ENCODE measurements at places on chromosomes 12 and 14. TPM values are rescaled to one million over a fixed set of nuclear protein-coding genes. Genes with fewer than 3 reads are reported as not detected.

DNA sequence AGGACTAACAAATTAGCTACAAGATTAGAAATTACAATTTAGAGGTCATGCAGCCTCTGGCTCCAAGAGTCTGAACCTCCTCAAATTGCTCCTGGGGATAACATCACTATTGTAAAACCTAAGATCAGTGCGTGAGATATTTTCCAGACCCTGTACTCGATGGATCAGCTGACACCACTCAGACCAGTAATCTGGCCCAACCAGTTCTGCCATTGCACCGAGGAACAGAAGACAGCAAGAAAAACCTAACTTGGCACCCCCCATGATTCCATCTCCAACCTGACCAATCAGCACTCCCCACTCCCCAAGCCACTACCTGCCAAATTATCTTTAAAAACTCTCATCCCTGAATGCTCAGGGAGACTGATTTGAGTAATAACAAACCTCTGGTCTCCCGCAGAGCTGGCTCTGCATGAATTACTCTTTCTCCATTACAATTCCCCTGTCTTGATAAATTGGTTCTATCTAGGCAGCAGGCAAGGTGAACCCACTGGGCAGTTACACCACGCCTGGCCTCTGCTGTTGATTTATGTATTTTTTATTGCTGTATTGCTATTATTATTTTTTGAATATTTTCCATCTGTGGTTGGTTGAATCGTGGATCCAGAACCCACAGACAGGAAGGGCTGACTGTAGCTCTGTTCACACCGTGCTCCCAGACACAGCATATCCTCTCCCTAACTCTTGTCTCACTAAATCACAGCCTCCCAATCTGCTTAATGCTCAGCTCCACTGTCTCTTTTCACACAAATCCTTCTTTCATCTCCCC, 9.2 kb downstream of the HEBP1 start:
- DNase-seq = no peak
- H3K36me3 ChIP-seq = peaks cover 20% of the 10 kb centered on the region
- peaks cover 33% of the 10 kb centered on the region for H3K4me1 ChIP-seq
- H3K4me3 ChIP-seq = no peak overlapping the region
- no peaks in the 10 kb centered on the region for H3K27me3 ChIP-seq

- no peaks in the 10 kb centered on the region for H3K27me3 ChIP-seq
- H3K4me3 ChIP-seq = peak overlapping the region; percentile 60
- peak overlapping the region; percentile 95 for H3K27ac ChIP-seq
- peaks cover 67% of the 10 kb centered on the region for H3K4me1 ChIP-seq
- no peaks in the 10 kb centered on the region for H3K36me3 ChIP-seq
Observed at GRCh38 chr14:54627540-54628363, 60.8 kb downstream of the SAMD4A start.

DNA sequence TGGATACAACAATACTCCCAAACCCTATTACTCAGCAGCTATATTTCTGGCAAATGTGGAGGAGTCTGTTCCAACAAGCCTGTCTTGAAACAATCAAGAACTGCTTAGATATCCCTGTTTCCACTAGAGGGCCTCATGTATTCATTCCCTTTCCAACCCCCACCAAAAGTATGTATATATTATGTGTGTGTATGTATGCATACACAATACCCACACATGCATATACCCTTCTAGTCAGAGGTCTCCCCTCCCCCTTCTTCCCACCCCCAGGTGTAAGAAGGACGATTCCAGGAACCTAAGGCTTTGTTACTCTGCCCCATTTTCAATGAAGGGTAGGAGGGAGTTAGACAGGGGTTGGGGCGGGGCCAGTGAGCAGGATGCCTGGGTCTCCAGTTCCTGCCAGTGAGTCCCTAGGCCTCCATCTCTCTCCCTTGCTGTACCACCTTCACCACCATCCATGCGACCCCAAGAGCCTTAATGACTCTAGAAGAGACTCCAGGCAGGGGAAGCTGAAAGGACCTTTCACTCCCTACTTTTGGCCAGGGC, at the start of gene DGKA:
Gene DGKA, plus strand, starts transcription at position 392 of the 546 bp plus-strand sequence. CDS start 5,342 bp downstream, outside the sequence.
- H3K27me3 ChIP-seq = no peaks in the 10 kb centered on the region
- H3K4me1 ChIP-seq = peaks cover 48% of the 10 kb centered on the region
- peak within 1 kb of the TSS; percentile 99 for H3K27ac ChIP-seq

DNA sequence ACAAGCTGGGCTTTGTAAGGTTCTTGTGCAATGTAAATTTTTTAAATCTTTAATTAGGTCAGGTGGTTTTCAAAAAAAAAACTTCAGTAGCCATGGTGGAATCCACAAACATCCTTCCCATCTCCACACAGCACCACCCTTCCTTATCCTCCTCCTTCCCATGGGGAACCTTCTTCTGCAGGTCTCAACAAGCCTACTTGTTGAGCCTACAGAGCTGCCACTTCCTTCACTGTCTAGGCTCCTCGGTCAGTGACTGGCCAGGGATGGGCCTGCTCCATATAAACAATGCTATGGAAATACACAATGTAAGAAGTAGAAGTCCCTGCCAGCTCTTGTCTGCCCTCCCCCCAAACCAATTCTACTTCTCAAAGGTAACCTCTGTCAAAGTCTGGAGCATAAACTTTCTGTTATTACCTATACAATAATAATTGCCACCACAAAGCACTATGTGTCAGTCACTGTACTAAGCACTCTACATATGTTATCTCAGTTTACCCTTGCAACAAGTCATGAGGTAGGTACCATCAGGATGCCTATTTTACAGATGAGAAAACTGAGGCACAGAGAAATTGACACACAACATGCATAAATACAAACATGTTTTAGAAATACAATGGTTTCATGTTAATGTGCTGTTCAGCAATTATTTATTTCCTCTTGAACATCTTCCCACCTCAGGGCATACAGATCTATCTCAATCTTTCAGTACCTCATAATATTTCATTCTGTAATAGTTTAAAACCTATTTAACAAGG, 17.4 kb downstream of the LIMA1 start:
- no peaks in the 10 kb centered on the region for H3K27me3 ChIP-seq
- DNase-seq = no peak
- H3K4me3 ChIP-seq = no peak overlapping the region
- H3K36me3 ChIP-seq = peaks cover 1% of the 10 kb centered on the region
- H3K27ac ChIP-seq = no peak overlapping the region
- H3K4me1 ChIP-seq = peaks cover 1% of the 10 kb centered on the region

DNA sequence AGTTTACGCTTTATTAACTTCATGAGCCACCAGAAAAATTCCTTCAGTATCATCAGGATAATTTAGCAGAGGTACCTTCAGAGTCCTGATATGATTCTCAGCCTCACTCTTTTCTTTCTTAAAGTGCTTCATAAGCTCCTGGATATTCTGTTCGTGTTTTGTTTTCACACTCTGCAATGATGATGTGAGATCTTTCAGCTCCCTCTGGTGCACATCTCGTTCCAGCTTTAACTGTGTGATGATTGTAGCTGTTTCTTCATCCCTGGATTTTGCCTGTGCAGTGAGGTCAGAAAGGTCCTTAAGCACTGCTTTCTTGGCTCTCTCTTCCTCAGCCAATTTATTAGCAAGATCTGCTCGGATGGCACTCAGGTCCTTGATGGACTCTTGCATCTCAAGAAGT, 156.7 kb downstream of the CEP128 start:
- no peak for DNase-seq
- no peaks in the 10 kb centered on the region for H3K36me3 ChIP-seq
- no peak overlapping the region for H3K4me3 ChIP-seq
- peaks cover 28% of the 10 kb centered on the region for H3K4me1 ChIP-seq
- no peaks in the 10 kb centered on the region for H3K27me3 ChIP-seq

DNA sequence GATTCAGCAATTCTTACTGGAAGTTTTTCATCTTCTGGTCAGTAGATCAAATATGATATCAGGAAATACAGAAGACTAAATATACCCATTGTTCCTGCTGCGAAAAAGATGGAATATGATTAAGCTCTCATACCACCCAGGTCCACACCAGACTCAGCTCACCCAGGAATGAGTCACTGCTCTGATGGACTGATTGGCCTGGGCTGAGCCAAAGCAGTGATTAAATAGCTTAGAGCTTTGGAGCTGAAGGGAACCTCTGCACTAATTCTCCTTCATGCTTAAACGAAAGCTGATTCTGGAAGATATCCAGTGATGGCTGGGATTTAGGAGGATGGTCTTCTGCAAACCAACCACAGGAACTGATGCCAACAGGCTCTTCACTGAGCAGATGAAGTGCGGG, 62.0 kb upstream of the SYT1 start:
- H3K4me1 ChIP-seq = no peaks in the 10 kb centered on the region
- DNase-seq = no peak
- no peak overlapping the region for H3K27ac ChIP-seq
- peaks cover 7% of the 10 kb centered on the region for H3K27me3 ChIP-seq
- no peak overlapping the region for H3K4me3 ChIP-seq
- H3K36me3 ChIP-seq = no peaks in the 10 kb centered on the region

DNA sequence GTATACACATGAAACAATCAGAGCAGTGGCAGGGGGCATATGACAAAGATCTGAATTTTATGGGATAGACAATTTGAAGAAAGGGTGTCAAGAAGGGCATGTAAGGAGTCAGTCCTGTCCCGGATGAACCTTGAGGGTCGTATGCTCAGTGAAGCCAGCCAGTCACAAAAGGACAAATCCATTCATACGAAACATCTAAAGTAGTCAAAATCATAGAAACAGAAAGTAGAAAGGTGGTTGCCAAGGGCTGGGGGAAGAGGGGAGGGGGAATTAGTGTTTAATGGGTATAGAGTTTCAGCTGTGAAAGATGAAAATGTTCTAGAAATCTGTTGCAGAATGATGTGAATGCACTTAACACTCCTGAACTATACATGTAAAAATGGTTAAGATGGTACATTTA, 157.5 kb downstream of the TGFB3 start:
- no peaks in the 10 kb centered on the region for H3K27me3 ChIP-seq
- H3K36me3 ChIP-seq = peaks cover 4% of the 10 kb centered on the region
- H3K27ac ChIP-seq = peak overlapping the region; percentile 99

DNA sequence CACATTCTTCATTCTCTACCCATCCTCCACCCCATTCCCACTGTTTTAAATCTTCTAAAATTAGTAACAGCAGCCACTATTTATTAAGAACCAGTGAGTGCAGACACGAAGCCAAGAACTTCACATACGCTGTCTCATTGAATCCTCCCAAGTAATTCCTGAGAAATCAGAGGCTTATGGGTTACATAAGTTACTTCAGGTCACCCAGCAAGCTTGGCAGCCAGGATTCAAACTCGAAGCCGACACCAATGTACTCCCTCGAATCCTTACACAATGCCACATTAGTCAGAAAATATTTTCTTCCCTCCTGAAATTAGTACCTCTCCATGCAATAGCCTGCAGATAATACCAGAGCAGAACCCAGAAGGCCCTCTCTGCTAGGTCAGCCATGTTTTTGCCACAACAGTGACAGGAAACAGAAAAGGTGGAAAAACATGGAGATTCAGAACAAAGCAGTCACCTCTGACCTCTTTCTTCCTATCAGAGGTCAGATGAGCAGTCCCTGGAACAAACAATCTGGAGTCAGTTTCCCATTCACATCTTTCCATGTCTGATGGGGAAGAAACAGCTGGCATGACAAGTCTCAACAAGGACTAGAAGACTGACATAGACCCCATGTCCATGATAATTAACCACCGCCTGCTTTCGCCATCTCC, 16.4 kb downstream of the NID2 start:
- peaks cover 63% of the 10 kb centered on the region for H3K4me1 ChIP-seq
- no peak overlapping the region for H3K4me3 ChIP-seq
- peak overlapping the region; percentile 45 for H3K27ac ChIP-seq
- peaks cover 27% of the 10 kb centered on the region for H3K36me3 ChIP-seq
- H3K27me3 ChIP-seq = no peaks in the 10 kb centered on the region

LRRC9 gene
- not detected for total RNA-seq

PIANP gene
- total RNA-seq = 3.9 TPM

CLEC14A gene
- total RNA-seq = not detected

MAPKAPK5 gene
- total RNA-seq = 45.0 TPM
